ENCODE measurements at places on chromosomes 11 and 22. TPM values are rescaled to one million over a fixed set of nuclear protein-coding genes. Genes with fewer than 3 reads are reported as not detected.

Gene LIF
- 3.0 TPM for polyA plus RNA-seq

Gene DEFB131B
- not detected for polyA plus RNA-seq

Gene GGTLC3
- 1.1 TPM for polyA plus RNA-seq

Gene UCP3
- 0.54 TPM for polyA plus RNA-seq

Gene CYTH4
- 3.3 TPM for polyA plus RNA-seq

Gene F2
- 0.09 TPM for polyA plus RNA-seq

Gene PRMT3
- polyA plus RNA-seq = 9.2 TPM

Gene UPK3A
- 0.36 TPM for polyA plus RNA-seq

Gene OR5L1
- not detected for polyA plus RNA-seq

Gene SELENOO
- 23.6 TPM for polyA plus RNA-seq

Gene OR4D5
- polyA plus RNA-seq = not detected

Gene PANX3
- 0.04 TPM for polyA plus RNA-seq

Gene TMA7B
- not detected for polyA plus RNA-seq

Gene OR4X1
- not detected for polyA plus RNA-seq

Gene OR10A2
- polyA plus RNA-seq = not detected

Gene BIRC2
- 28.9 TPM for polyA plus RNA-seq

Gene CYP2D6
- polyA plus RNA-seq = 172 TPM

Gene NXPE4
- polyA plus RNA-seq = not detected

Gene DNAJB7
- polyA plus RNA-seq = 0.25 TPM

Gene GPR83
- polyA plus RNA-seq = 0.13 TPM

Gene MS4A4E
- 0.56 TPM for polyA plus RNA-seq

Gene PGA5
- 0.43 TPM for polyA plus RNA-seq

Gene SLC22A9
- polyA plus RNA-seq = not detected

Gene SAA1
- 9.8 TPM for polyA plus RNA-seq

Gene CADM1
- 2.2 TPM for polyA plus RNA-seq

Gene ELFN2
- not detected for polyA plus RNA-seq

Gene OVCH2
- polyA plus RNA-seq = not detected

Gene SLC37A2
- polyA plus RNA-seq = 9.1 TPM

Gene IL10RA
- 4.3 TPM for polyA plus RNA-seq

Gene KRTAP5-10
- polyA plus RNA-seq = 0.30 TPM

Gene OR52E8
- not detected for polyA plus RNA-seq

Gene SLC5A1
- polyA plus RNA-seq = 29.6 TPM

Gene OR56A1
- not detected for polyA plus RNA-seq

Gene VPREB3
- polyA plus RNA-seq = 6.2 TPM

Gene CTSF
- 21.0 TPM for polyA plus RNA-seq

Gene NRIP3
- polyA plus RNA-seq = not detected

Gene GRAMD1B
- polyA plus RNA-seq = 58.1 TPM

Gene WNT7B
- polyA plus RNA-seq = not detected

Gene HSPB2
- 3.0 TPM for polyA plus RNA-seq

Gene HPS4
- 14.9 TPM for polyA plus RNA-seq

Gene SLC29A2
- 12.2 TPM for polyA plus RNA-seq

Gene SLC17A6
- polyA plus RNA-seq = not detected

Gene YPEL4
- polyA plus RNA-seq = 0.86 TPM

Gene TRIM34
- polyA plus RNA-seq = 8.1 TPM

Gene OR51Q1
- not detected for polyA plus RNA-seq

Gene CRYBA4
- polyA plus RNA-seq = 0.10 TPM

All from small intestine (tissue), 16 donors.